ENCODE measurements at places on chromosomes 13 and 19. TPM values are rescaled to one million over a fixed set of nuclear protein-coding genes. Genes with fewer than 3 reads are reported as not detected.

DNA sequence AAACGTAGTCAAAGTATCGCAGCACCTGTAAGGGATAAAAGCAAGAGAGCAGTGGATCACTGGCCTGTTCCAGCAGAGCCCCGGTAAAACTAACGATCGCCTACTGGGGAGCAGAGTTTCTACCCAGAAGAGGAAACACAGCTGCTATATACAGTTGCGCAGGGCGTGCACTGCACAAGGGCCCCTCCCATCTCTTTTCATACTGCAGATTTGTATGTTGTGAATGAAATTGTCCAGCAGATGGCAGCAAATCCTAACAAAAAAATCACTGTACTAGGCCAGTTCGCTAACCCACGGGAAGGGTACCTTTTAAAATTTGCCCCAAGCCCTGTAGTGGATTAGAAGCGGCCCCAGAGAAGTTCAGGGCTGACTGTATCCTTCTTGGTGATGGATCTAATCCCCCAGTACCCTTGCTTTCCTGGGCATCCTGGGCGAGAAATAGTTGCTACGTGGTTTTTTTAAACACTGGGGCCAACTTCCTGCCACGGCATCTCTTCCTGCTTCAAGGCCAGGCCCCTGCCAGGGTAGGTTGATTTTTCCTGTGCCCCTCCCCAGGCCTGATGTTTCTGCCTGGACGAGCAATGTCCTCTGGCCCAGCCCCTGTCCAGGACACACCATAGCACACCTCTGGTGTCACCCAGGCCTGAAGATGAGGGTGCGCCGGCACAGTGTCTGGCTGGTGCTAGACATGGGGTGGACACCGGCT, 127.0 kb downstream of the IER2 start:
- DNase-seq = peak; percentile 54

DNA sequence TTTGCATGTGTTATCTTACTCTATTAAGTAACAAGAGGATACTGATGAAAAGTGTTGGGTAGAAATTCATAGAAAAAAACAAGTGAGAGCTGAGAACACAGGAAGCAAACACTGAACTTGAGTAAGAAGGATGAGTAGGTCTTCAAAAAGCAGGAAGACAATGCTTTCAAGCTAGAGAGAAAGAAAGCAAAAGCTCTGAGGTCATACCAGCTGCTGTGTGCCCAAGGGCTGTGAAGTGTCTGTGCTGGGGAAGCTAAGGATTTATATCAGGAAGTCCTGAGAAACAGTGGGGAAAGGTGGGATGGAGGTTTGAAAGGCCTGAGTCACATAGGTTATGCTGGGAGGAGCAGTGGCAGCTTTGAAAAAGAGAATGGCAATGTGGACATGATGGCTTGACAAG, 145.5 kb upstream of the MAB21L1 start:
- DNase-seq = no peak

Gene CEACAM1
- total RNA-seq = 9.9 TPM

GRCh38 chr19:30684613-30685012, 312.4 kb downstream of the ZNF536 start:
- no peak for DNase-seq

Gene C3
- 19.3 TPM for total RNA-seq

Gene OR7A5
- not detected for total RNA-seq

- DNase-seq = no peak
These were observed 2898.1 kb downstream of the PCDH9 start for GRCh38 chr13:64332048-64332447.

DNA sequence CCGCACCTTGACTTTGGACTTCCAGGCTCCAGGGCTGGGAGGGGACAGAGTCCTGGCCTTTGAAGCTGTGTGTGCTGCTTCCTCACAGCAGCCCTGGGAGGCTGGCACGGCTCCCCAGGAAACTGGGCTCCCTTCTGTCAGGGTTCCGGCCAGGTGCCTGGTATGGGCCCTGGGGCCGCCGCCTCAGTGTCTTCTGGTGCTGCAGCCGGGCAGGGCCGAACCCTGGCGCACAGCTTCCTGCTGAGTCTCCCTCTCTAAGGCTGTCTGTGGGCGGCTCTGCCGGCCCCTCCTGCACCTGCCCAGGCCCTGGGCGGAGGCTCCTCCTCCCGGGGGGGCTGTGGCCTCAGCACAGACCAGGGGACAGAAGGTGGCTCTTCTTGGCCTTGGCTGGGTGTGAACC, 32.4 kb downstream of the GPX4 start:
- no peak for DNase-seq

- no peak for DNase-seq
These were observed 31.1 kb downstream of the ZNF146 start for GRCh38 chr19:36246006-36246481.

Gene CCDC70
- not detected for total RNA-seq

Data from Caco-2 (cell line).